ENCODE measurements at places on chromosomes 1 and 21. TPM values are rescaled to one million over a fixed set of nuclear protein-coding genes. Genes with fewer than 3 reads are reported as not detected.

GRCh38 chr1:157915859-157916258 is 74.3 kb upstream of the CD5L start:
- no peak for DNase-seq

DNA sequence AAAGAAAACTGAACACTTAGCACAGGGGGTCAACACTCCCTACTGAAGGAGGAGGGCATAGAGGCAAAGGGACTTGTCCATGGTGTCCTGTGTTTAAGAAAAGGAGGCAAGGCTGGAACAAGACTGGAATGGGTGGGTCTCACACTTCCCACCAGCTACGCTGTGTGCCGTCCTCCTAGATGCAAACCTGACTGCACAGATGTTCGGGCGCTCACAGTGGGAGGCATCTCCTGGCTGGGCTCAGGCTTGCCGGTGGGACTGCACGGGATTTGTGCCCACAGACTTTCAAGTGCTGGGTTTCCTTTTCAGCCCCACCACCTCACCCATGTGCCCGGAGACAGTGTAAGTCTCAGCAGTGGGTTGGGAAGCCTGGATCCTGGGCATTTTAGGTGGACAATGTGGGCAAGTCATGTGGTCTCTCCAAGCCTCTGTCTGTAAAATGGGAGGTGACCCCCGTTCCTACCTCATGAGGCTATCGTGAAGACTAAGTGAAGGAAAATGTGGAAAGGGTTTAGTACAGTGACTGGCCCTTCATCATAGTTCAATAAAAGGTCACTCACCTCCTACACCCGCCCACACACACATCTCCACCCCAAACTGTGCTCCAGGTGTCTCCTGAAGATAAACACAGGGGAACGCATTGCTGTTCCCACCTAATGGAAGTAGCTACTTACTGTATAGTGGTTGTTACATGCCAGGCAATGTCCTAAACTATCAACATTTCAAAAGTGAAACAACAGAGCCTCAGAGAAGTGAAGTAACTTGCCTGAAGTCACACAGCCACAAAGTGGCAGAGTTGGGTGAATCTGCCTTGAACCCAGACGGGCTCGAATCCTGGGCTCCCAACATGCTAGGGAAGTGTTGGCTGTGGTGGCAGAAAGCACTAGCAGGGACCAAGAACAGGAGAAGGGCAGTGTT is 36.0 kb downstream of the ATP1A1 start:
- DNase-seq, result no peak

DNA sequence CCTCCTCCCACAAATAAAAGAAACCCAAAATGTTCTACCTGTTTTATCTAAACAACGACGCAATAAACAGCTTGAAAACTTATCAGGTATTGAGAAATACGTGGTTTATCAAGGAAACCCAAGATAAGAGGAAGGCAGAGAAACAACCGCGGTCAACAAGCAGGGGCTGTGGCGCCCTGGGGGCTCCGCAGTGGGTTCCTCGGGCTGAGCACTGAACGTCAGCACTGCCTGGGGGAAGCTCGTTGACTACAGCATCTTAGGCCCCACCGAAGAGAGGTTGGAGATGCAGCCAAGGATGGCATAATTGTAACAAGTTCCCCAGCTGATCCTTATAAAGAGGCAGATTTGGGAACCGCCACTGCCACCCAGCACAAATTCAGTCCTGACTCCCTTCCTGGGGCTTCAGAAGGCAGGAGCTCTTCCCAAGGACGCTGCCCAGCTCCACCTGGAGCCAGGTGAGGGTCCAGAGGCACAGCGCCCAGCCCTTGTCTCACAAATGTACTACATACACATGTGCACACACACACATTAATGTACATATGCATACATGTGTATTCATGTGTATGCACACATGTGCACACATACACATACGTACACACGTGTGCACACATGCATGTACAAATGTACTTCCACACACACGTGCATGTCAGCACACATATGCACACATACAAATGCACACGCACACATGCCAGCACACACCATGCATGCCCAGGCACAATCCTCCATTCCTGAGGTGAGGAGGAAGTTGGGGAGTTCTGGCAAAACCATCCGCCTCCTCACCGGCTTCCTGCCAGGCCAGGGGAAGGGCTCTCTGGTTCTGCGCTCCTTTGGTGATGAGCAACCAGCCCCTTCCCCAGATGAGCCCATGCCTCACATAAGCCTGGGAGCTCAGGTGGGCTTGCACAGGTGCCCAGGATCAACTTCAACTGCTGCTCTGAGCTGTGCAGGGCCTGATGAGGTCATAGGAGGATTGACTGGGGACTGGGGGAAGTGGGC is 251.1 kb downstream of the NPHP4 start:
- DNase-seq, result peak; percentile 27

DNA sequence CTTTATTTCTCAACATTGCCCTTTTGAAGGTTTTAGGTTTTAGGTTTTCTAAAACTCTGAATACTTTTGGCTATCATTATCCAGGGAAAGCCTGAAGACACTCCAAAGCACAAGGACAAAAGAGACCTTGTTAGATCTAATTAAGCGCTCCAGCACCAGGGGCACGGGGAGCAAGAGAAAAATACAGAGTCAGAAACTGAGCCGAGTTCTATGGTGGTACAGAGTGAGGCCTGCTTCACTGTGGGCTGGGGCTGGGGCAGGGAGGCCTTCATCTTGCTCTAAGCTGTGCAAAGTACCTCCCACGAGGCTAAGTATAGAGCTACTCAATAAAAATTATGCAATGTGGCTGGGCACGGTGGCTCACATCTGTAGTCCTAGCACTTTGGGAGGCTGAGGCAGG is 19.7 kb upstream of the RAB4A start:
- DNase-seq, result no peak

DNA sequence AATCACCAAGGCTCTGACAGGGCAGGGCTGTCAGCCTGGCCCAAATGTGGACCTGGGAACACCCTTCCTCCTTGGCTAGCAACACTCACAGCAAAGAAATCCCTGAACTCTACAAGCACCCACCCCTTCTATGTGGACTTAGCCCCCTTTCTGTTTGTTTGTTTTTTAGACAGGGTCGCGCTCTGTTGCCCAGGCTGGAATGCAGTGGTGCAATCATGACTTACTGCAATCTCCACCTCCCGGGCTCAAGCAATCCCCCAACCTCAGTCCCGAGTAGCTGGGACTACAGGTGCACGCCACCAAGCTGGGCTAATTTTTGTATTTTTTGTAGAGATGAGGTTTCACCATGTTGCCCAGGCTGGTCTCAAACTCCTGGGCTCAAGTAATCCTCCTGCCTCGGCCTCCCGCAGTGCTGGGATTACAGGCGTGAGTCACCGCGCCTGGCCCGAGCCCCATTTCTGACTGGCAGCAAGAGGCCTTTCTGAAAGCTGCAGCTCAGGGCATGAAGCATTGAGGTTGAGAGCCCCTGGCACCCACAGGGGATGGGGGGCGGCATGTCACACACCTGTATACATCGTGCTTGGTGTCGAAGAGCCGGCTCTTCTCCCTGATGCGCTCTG is 16.2 kb downstream of the RIPK4 start:
- no peak for DNase-seq

DNA sequence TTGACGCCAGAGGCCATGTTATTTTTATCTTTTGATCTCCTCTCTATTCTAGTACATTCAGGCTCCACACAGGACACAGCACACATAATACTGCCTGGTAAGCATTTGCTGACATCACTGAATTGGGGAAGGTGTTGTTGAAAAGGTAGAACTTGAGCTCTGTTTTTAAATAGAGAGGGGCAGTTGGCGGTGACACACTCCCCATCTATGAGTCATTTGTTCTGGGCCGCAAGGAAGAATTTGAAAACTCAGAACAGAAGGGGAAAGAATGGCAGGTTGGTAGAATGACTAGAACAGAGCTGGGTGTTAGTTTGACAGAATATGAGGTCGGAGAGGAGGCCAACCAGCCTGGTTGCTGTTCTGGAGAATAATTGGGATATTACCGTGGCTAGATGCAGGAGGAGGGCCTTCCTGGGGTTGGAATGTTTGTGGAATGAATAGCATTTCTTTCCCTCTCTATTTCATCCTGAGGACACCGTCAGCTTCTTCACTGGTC is 52.1 kb upstream of the ERRFI1 start:
- DNase-seq, result peak; percentile 49

DNA sequence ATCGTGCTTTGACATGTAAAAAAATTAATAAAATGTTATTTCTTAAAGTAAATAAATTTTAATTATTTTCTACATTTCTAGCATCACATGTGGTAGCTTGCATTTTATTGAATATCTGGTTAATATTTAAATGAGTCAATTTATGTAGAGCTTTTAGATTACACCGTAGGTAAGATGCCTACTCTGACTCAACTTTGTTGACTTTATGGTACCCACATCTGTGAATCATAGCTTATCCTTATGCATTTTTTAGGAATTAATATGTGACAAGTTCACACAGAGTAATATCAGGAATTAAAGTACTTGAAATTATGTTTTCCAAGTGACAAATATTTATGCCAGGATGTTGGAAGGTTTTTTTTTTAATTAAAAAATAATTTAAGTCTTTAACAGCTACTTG is 120.7 kb downstream of the LEPR start:
- no peak for DNase-seq

GRCh38 chr1:164770131-164770529 is 211.1 kb downstream of the PBX1 start:
- DNase-seq, result no peak

DNA sequence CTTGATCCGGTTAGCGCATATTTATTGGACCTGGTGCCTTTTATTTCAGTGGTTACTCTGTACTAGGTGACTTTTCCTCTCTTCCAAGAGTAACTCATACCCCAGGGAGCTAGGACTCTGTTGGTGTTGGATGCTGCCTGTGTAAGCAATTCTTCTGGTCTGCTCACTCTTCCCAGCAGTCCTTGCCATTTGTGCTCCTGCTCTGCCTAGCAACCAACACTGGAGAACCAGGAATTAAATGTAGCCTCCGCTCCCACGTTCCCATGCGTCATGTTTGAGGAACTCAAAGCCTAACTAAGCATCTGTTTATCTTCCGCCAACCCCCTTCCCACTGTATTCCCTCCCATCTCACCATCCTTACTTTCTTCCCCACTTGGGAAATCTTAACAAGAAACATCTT is 65.7 kb upstream of the RAVER2 start:
- DNase-seq, result no peak

DNA sequence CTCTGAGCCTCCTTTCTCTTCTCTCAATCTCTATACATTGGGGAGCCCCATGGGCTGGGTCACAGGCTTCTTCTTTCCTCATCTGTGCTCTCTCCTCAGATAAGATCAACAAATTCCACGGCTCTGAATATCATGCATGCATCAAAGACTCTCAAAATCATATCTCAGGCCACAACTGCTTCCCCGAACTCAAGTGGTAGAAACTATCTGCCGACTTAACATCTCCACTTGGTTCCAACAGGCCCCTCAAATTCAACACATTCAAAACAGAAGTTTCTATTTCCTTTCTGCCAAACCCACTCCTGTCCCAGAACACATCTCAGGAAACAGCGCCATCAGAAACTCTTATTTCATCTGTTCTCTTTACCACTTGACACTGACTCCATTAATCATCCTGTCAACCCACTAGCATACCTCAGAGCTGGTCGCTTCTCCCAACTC is 16.7 kb downstream of the DDX59 start:
- no peak for DNase-seq

- no peak for DNase-seq
These were observed 15.1 kb downstream of the RNF223 start for GRCh38 chr1:1058921-1059493.

DNA sequence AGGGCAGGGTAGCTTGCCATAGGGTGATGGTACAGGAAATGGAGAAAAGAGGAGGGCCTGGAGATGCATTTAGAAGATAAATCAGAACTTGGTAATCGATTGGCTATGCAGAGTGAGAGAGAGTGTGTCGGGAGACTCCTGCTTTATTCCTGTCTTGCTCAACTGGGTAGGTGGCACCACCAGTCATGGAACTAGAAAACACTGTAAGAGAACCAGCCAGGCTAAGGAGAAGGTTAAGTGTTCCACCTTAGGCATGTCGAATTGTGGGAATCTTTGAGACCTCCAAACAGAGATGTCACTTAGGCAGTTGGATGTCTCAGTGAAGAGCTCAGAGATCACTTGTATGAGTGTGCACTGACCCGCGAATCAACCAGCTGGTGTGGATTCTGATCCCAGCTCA is 28.7 kb upstream of the RD3 start:
- DNase-seq, result no peak

GRCh38 chr1:115325874-115326273 is 12.2 kb downstream of the NGF start:
- DNase-seq, result no peak

GRCh38 chr1:38444311-38444710 is 397.7 kb upstream of the POU3F1 start:
- no peak for DNase-seq

DNA sequence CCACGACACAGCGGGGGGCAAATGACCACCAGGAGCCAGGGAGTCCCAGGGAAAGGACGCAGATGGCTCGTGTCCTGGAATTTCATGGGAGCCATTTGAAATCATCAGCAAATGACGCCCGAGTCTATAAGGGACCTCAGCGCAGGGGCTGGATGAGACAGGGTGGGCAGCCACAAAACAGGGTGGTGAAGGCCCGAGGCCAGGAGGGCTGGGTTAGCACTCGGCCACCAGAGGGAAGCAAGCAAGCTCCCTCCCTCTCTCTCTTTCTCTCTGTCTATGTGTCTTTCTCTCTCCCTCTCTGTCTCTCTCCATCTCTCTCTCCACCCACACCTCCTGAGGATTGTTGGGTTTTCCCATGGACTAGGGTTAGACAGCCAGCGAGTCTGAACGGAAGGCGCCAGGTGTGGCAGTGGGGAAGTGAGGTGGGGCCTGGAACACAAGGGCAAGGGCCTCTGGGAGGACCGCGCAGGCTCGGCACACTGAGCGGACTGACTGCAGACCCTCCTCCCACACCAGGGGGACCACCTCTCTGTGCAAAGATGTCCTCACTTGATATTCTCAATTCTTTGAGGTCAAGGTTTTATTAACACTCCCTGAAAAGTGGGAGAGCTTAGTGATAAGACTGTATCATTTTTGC is 73.8 kb upstream of the TMPRSS2 start:
- DNase-seq, result no peak

DNA sequence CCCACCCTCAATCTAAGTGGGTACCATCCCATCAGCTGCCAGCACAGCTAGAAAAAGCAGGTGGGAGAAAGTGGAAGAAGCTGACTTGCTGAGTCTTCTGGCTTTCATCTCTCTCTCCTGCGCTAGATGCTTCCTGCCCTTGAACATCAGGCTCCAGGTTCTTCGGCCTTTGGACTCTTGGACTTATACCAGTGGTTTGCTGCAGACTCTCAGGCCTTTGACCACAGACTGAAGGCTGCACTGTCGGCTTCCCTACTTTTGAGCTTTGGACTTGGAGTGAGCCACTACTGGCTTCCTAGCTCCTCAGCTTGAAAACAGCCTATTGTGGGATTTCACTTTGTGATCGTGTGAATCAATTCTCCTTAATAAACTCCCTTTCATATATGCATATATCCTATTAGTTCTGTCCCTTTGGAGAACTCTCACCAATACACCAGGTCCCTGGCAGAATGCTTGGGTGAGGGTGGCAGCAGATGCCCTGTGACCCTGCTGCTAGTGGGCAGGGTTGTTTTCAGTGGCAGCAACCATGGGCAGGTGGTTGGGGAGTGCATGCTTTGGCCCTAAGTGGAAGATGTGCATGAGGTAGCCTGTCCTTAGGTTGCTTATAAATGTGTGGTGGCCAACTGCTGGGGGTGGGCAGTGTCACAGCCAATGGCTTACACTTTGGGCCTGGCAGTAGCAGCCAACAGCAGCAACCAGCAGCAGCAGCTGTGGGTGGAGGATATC is 10.8 kb upstream of the ADAM30 start:
- DNase-seq, result no peak

The CLCA4 gene
- total RNA-seq, result 0.16 TPM

The OR10K1 gene
- not detected for total RNA-seq

The CFHR2 gene
- not detected for total RNA-seq

All from breast epithelium (tissue), 4 donors.